ENCODE measurements at places on chromosomes 3 and 15.
A peak's percentile ranks its signal among the peaks of the same experiment; 100 is the strongest.

GRCh38 chr3:23919628-23920027 lies 2.7 kb downstream of the RPL15 start:
- DNase-seq = no peak

DNA sequence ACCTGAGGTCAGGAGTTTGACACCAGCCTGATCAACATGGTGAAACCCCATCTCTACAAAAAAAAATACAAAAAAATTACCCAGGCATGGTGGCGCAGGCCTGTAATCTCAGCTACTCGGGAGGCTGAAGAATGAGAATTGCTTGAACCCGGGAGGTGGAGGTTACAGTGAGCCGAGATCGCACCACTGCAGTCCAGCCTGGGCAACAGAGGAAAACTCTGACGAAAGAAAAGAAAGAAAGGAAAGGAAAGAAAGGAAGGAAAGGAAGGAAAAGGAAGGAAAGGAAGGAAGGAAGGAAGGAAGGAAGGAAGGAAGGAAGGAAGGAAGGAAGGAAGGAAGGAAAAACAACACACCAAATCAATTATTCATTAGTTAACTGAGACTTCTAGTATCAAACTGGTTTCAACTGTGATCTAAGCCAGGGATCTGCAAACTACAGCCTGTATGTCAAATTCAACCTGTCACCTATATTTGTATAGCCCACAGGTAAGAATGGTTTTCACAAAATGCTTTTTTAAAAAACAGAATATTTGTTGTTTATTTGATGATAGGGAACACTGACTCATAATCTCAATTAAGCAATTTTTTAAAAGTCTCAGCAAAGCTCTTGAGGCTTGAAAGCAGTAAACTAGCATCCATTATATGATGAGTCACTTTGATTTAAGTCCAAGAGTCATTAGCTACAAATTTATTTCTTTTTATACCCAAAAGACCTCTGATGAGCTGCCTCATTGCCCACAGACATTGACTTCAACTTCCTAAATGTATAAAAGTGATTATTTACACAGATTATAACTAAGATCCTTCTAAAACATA lies 127.6 kb downstream of the TBL1XR1 start:
- peak; percentile 6 for DNase-seq

GRCh38 chr3:81624756-81625155 lies 136.7 kb downstream of the GBE1 start:
- DNase-seq = no peak

DNA sequence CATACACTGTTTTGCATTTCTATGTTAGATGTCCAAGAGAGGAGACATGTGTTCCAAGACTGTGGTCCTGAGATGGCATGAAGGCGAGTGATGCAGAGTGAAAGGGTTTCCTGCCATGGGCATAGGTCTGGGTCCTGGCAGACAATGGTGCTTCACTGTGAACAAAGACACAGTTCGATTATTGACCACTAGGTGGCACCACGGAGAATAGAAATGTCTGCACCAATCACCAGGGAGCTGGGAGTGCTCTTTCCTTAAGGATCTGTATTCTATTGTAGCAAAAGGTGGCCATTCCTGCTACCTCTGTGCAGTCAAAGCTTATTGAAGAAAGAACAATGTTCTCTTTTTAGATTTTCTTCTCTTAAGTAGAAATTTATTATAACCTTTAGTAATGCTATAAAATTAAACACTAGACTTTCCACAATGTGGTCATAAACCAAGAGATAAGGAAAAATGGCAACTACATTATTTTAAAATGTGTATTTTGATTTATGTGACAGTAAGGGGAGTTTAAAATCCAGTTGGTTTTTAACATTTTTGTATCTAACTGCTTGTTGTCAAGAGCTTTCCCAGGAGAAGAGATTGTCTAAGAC lies 88.7 kb downstream of the GABRG3 start:
- DNase-seq = no peak

GRCh38 chr3:125319765-125320164 lies 55.4 kb downstream of the ZNF148 start:
- DNase-seq = no peak

Data from CD4-positive, alpha-beta T cell treated with Interleukin-4 for 4 hours (primary cell).